Uterus (tissue), 4 donors: ENCODE measurements at places on chromosomes 2 and 18. TPM values are rescaled to one million over a fixed set of nuclear protein-coding genes. Genes with fewer than 3 reads are reported as not detected.

GRCh38 chr2:142557391-142557790 is 320.1 kb upstream of the KYNU start:
- no peak for DNase-seq

The PAPOLG gene
- 15.0 TPM for total RNA-seq

The GBX2 gene
- total RNA-seq: not detected

- no peak for DNase-seq
Observed at GRCh38 chr2:215529271-215529670, 93.4 kb upstream of the FN1 start.

- DNase-seq: no peak
Observed at GRCh38 chr2:223936862-223937326, 8.2 kb downstream of the WDFY1 start.

The CYTIP gene
- total RNA-seq: 5.5 TPM

The DSG4 gene
- total RNA-seq: 0.07 TPM

The TRIM43 gene
- total RNA-seq: not detected

- no peak for DNase-seq
Observed at GRCh38 chr18:74142252-74142651, 5.4 kb downstream of the FBXO15 start.
